ENCODE measurements at places on chromosomes 3 and 15.

- peak; percentile 77 for DNase-seq
Measured at GRCh38 chr3:171028025-171028778, 1.7 kb upstream of the SLC2A2 start.

GRCh38 chr3:46931631-46932331 is 44.8 kb downstream of the CCDC12 start:
- DNase-seq = no peak

DNA sequence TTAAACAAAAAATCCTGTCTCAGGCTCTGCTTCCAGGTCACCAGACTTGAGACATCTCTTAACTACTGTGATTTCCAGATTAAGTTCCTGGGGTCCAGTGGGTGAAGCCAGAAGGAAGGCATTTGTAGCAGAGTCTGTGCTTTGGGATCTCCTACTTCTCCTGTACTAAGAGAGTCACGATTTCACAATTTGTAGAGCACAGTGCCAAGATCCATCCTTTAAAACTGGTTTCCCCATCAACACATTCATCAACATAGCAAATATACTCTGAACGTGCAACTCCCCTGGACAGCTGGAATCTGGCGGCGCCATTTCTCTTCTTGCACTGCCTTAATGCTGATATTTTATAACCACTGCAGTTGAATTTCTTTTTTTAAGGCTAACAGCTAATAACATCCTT is 33.2 kb downstream of the CDCP1 start:
- no peak for DNase-seq

- no peak for DNase-seq
Measured at GRCh38 chr3:66497288-66497984, 3.4 kb downstream of the LRIG1 start.

DNA sequence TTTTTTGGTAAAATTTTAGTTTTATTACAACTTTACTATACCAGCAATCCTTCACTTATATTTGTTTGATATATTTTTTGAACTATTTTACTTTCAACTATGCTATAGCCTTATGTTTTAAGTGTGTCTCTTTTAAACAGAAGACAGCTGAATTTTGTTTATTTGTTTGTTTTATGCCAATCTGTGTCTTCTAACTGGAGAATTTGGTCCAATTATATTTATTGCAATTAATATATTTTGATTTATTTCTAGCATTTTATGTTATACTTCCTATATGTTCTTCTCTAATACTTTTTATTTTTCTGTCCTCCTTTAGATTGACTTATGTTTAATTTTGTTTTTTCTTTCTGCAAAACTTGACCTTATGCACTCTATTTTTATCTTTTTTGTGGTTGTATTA is 4.9 kb upstream of the MME start:
- DNase-seq = no peak

DNA sequence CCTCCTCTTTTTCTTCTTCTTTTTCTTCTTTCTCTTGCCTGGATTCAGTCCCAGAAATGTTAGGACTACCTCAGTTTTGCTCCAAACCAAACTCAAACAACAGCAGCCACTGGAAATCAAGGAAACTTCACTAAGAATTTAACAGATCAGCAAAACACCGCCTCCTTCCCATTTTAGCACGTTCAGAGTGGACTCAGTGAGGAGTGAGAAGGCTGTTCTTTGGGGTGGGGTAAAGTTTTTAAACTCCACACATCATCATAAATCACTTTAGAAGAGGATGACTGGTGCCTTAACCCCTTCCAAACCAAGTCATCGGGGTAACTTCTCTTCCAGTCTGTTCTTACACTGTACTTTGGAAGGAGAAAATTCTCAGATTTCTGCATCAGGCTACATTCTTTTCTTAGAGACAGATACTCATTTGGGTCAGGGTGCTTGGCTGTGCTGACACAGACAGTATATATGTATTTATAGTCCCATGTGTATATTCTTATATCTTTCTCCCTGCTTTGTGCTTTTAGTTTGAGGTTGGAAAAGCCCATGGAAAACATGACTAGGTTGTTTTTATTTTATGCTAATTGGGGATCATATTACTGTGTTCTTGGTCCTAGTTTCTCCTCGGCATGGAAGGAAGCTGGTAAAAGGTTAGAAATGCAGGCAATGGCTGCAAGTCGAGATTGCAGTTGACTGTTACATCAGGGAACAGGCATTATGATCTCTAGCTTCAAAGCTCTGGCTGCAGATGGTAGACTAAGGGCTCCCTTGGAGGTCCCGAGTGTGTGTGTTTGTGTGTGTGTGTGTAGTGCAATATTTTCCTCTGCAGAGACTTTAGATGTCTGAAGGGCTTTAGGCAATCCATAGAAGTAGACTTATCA is at the start of gene CCDC80:
Gene CCDC80, minus strand, starts transcription at position 214 of the 872 bp plus-strand sequence. CDS start 1,238 bp downstream, outside the sequence.
- DNase-seq = peak; percentile 86

- DNase-seq = no peak
Measured at GRCh38 chr3:123618076-123618708, 33.3 kb upstream of the HACD2 start.

- peak; percentile 70 for DNase-seq
Measured at GRCh38 chr3:52498137-52499054, 3.3 kb downstream of the STAB1 start.

DNA sequence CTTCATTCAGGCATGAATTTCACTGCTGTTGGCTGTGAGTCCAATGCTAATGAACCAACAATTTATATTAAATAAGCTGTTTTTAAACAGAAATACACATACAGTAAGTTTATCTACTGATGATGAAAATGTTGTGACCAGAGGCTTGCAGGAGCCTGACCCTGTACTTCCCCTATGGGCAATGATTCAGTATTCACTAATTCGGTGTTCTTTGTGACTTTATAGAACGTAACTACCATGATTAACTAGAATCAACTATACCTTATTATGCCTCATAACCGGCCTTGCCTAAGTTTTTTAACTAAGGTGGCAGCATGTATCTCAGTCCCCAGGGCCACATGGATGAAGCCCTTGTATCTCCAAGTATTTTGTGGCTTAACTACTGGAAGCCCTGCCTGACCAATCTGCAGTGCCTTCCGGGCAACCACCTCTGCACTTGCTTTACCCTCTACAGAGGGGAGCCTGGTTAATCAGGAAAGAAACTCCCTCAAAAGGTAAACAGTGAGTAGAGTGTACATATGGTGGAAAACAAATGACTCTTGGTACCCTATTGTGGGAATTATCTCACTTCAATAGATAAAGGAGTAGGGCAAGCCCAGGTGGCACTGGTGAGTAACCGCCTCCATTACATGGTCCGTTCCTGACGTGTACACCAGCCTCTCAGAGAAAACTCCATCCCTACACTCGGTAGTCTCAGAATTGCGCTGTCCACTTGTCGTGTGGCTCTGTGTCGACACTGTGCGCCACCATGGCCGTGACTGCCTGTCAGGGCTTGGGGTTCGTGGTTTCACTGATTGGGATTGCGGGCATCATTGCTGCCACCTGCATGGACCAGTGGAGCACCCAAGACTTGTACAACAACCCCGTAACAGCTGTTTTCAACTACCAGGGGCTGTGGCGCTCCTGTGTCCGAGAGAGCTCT is 11.6 kb upstream of the CLDN18 start:
- DNase-seq = no peak

GRCh38 chr3:98797905-98798304 is 34.8 kb downstream of the ST3GAL6 start:
- DNase-seq = no peak

DNA sequence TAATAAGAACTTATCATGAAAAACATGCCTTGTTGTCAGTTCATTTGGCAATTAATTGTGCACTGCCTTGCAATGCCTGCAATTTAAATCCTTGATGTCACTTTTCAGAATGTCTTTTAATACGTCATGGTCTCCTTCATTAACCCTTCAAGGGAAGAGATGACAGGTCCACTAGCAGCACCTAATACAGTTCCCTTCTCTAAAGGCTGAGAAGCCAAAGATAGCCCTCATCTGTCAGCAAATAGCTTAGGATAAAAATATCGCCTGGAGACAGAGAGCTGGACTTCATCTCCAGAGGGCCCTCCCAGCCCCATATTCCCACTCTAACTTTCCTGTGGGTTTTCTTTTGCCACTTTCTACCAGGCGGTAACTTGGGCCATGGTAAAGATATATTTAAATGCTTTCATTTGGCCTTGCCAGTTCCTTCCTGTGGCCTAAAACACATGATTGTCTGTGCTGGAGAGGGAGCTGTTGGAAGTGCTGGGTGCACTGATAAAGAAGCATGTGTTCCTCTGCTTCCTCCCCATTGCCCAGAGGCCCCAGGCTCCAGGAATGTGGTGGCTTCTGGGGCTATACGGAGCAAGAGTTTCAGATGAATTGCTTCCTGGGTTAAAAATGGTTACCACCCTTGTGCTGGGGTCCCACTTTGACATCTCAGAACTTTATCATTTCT is 76.3 kb upstream of the UMPS start:
- DNase-seq = no peak

DNA sequence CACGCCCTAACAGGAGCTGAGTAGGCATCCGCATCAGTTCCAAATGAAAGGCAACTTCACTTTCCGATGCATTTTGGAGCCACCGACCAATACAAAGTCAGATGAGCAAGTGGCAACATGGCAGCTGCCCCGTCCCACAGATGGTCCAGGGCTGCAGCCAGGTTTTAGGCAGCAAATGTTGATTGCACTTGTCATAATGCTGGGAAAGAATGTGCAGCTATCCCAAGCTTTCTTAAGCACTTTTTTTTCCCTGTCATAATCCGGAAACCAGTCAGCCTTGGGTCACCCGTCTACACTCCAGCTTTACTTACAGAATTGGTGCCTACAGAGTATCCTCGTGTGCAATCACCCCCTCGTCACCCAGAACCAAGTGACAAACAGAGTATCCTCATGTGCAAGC is 147.7 kb downstream of the CHSY1 start:
- DNase-seq = no peak

DNA sequence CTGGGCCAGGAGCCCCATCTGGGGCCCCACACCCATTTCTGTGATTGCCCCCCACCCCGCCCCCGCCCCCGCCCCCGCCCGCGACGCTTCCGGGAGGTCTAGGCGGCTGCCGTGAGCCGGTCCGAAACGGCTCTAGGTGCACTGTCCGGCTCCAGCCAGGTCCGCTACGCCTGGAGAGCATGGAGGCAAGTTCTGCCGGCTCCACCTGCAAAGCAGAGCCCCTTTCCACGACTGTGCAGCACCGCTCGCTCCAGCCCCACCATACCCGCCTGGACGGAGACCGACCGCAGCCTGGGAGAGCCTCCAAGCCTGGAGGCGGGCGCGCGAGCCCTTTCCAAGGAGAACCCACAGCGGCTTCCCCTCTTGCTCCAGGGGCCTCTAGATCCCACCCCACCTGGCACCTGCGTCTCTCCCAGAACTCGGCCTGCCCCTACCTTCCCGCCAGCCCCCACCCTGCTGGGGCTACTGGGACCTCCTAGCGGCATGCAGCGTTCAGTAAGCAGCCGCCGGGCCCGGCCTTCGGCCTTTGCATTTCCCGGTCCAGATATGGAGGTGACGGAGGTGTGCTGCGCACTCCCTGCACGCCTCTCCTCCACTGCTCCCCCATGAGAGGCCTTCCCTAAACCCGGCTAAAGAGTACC is 66.2 kb downstream of the KLF13 start:
- DNase-seq = no peak

DNA sequence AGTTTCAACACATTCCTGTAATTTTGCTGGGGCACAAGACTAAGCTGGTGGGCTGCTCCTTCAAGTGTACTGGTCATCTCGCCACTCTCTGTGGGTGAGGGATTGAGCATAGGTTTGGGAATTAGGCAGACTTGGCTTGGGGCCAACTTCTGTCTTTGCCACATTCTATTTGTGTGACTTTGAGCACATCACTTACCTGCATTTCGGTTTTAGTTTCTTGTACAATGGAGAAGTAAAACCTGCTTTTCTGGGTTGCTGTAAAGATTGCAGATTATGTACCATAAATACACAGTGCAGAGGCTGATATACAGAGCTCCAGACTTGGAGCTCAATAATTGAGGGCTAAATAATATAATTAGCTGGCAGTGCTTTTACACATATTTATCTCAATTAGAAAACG is 162.1 kb downstream of the C3orf38 start:
- no peak for DNase-seq

GRCh38 chr3:59808446-59808845 is 758.6 kb upstream of the CFAP20DC start:
- DNase-seq = no peak

DNA sequence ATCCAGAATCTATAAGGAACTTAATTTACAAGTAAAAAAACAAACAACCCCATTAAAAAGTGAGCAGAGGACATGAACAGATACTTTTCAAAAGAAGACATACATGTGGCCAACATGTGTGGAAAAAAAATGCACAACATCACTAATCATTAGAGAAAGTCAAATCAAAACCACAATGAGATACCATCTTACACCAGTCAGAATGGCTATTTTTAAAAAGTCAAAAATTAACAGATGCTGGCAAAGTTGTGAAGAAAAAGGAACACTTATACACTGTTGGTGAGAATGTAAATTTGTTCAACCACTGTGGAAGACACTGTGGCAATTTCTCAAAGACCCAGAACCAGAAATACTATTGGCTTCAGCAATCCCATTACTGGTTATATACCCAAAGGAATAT is 830.0 kb upstream of the ALCAM start:
- DNase-seq = no peak

- DNase-seq = no peak
Measured at GRCh38 chr3:168161696-168162095, 66.0 kb upstream of the GOLIM4 start.

DNA sequence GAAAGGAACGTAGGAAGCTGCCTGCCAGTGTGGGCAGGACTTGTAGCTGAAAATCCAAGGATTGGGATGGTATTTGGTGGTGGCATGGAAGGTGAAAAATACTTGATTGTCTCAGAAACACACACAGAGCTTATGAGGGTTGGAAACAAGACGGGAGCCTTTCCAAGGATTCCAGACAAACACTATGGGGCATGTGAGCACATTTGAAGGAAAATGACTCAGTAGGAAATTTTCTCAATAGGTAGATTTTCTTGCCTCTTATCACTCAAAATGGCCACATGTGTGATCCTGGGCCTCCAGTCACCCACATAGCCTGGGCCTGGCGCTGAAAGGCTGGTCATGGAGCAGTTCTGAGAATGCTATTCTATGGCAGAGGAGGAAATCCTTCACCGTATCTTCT is 47.4 kb downstream of the CCNL1 start:
- no peak for DNase-seq

DNA sequence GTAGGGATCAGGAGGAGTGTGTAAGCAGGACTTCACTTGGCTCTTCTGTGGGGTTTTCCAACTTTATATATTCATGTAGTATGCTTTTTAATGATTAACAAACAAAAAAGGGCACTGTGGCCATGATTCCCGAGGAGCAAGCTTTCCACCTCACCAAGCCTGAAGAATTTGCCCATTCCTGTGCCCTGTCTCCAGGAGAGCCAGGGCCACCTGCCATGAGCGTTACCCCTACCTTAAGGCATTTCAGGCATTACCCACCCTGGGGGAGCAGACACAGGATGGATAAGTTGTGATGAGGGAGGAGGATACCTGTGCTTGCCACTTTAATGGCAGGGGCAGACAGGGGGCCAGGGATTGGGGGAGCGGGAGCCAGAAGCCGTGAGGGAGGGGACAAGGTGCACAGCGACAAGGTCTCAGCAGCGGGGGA is 3.0 kb downstream of the TRPM1 start:
- DNase-seq = no peak

All from stromal cell of bone marrow (primary cell).